ENCODE measurements at places on chromosomes 2 and 18. TPM values are rescaled to one million over a fixed set of nuclear protein-coding genes. Genes with fewer than 3 reads are reported as not detected.

Gene TEX44
- total RNA-seq: not detected

DNA sequence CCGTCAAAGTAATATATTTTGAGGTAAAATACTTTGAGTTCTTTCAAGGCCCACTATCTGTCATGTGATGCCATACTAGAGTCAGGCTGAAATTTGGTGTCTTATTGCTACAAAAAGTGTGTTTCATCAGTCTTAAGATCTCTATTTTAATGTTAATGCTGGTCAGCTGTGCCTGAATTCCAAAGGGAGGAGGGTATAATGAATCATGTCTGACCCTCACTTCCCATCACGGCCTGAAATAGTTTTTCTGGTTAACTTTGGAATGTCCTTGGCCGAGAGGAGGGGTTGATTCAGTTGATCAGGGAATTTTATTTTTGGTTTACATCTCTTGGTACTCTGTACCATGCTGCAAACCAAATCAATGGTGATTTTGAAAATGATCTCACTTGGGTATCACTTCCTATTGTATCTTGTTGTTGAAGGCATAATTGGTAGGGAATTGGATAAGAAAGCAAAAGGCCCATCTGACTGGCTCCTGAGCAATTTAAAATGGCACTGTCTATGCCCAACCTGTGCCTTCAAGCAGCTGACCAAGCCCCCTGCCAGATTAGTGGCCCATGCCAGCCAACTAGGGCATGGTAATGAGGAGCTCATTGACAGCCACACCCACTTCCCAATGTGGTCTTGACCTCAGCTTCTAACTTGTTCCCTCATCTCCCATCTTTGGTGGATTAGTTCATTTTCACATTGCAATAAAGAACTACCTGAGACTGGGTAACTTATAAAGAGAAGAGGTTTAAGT lies 6.1 kb upstream of the SLC35F5 start:
- peaks cover 24% of the 10 kb centered on the region for H3K4me1 ChIP-seq
- no peaks in the 10 kb centered on the region for H3K36me3 ChIP-seq
- H3K27me3 ChIP-seq: no peaks in the 10 kb centered on the region
- H3K27ac ChIP-seq: peak overlapping the region; percentile 45

DNA sequence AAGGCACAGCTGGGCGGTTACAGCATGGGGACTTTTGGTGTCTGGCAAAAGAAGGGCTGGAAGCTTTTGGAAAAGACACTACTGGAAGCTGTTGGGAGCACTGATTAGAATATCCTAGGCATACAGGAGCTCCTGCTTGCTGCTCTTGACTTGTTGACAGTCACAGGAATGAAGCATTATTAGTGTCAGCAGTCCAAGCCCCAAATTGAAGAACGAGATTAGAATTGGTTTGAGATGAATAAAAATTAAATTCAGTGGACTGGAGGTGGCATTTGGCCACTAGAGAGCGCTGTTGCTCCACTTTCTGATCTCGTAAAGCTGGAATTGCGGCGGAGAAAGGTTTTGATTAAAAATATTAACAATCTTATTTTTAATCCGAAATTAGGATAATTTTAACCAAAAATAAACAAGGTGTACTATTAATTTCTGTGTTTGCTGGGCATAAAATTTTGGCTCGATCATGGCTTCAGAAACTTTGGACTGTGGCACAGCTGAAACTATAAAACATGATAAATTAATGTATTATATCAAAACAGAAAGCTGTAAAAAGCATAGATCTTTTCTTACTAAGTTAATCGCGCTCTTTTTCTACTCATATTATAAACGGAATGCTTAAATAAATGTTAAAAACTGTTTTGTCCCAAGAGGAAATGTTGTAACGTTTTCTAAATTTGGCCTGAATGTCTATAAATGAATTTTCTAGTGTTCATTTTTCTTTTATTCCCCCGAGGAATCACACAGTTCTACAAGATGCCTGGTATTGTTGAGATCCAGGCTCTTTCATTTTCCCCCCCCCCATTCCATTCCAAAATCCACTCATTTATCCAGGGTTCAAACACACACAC lies 2.4 kb upstream of the HOXD8 start:
- peak; percentile 68 for DNase-seq
- peaks cover 33% of the 10 kb centered on the region for H3K4me1 ChIP-seq
- no peak overlapping the region for H3K4me3 ChIP-seq
- H3K36me3 ChIP-seq: no peaks in the 10 kb centered on the region
- H3K27me3 ChIP-seq: peaks cover 5% of the 10 kb centered on the region
- H3K27ac ChIP-seq: no peak overlapping the region

Gene LYG1
- total RNA-seq: 0.35 TPM

Gene ITM2C
- total RNA-seq: 8.4 TPM

Gene NYAP2
- not detected for total RNA-seq
